ENCODE measurements at places on chromosomes 1 and 21.

- no peak for DNase-seq
Measured at GRCh38 chr1:63773496-63773814, 362 bp upstream of the ROR1 start.

- no peak for DNase-seq
Measured at GRCh38 chr1:153848805-153849204, 73.6 kb downstream of the SLC27A3 start.

DNA sequence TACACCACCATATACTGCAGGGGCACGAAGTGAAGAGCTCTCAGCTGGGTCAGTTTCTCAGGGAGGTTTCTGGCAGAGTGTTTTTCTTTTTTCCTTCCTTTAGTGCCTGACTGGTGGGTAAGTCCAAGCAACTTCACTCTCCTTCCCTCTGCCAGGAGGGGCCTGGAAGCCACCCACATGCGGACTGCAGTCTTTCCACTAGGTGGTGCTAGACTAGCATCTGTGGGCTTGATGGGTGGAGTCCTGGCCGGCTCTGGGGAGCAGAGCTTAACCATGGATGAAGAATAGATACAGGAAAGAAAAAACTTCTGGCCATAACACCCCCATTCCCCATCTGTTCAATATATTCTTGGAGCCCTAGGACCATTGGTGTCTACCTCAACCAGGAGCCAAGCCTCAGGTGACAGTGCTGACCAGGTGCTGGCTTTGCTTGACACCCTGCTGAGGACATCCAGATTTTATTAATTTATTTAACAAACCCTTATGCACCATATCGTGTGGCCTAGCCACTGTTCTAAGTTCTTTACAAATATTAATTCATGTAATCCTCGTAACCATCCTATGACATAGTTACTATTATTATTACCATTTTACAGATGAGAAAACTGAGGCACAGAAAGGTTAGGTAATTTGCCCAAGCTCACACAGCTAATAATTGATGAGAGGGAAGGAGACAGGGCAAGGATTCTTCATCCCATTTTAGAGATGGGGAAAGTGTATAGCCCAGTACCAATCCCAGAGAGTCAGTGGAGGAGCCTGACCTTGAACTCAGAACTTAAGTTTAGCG lies 126.7 kb upstream of the CSF3R start:
- DNase-seq, result peak; percentile 68

DNA sequence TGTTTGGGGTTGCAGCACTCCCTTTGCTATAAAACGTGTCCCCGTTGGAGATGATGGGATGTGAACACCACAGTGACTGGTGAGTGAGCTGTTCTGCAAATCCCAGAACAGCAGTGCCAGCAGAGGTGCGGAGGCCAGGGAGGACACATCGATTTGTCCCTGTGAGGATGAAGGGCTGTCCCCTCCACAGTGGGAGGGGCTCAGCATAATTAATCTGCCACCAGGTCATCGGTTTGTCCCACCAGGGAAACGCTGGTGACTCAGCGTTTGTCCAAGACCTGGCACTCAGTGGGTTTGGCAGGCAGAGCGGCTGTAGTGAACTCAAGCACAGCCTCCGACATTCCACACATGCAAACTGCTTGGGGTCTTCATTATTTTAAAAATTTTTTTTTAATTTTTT lies 22.8 kb upstream of the PDE9A start:
- DNase-seq, result no peak

DNA sequence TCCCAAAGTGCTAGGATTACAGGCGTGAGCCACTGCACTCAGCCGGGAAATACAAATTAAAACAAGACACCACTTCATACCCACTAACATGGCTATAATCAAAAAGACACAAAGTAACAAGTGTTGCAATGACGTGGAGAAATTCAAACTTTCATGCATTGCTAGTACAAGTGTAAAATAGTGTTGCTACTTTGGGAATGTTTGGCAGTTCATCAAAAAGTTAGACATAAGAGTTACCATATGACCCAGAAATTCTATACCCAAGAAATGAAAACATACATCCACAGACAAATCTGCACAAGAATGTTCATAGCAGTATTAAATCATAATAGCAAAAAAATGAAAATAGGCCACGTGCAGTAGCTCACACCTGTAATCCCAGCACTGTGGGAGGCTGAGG lies 16.4 kb downstream of the FOXJ3 start:
- no peak for DNase-seq

GRCh38 chr1:172938681-172939080 lies 112.1 kb downstream of the TNFSF18 start:
- no peak for DNase-seq

DNA sequence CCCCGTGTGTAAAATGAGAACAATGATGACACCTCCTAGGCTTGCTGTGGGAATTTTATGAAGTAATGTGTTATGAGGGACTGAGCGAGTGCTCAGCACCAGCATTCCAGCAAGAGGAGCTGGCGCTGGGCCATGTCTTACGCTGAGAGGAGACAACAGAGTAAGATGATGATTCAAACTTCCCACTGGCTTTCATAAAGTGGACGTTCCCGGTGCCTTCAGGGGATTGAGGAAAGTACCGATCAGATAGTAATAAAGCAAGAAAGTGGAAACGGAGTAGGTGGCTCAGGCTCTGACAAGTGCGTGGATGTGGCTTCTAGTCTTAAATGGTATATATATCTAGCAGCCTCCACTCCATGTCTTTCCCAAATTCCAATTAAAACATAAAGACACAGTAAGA lies 23.8 kb downstream of the EPHA10 start:
- DNase-seq, result peak; percentile 73

DNA sequence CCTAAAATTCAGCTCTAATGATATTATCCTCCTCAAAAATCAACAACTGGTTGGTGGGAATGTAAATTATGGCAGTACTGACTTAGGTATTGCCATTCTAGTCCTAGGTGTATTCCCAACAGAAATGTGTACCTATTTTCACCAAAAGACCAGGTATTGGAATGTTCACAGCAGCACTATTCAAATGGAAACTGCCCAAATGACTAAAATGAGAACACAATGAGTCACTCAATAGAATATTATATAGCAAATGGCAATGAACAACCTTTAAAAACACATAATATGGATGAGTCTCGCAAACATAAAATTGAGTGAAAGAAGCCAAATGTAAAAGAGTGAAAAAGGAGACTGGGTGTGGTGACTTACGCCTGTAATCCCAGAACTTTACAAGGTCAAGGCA lies 44.9 kb downstream of the GADD45A start:
- DNase-seq, result no peak

- peak; percentile 37 for DNase-seq
Measured at GRCh38 chr1:114081437-114082303, 72.0 kb downstream of the SYT6 start.

- no peak for DNase-seq
Measured at GRCh38 chr1:44783697-44784093, 4.3 kb downstream of the BEST4 start.

DNA sequence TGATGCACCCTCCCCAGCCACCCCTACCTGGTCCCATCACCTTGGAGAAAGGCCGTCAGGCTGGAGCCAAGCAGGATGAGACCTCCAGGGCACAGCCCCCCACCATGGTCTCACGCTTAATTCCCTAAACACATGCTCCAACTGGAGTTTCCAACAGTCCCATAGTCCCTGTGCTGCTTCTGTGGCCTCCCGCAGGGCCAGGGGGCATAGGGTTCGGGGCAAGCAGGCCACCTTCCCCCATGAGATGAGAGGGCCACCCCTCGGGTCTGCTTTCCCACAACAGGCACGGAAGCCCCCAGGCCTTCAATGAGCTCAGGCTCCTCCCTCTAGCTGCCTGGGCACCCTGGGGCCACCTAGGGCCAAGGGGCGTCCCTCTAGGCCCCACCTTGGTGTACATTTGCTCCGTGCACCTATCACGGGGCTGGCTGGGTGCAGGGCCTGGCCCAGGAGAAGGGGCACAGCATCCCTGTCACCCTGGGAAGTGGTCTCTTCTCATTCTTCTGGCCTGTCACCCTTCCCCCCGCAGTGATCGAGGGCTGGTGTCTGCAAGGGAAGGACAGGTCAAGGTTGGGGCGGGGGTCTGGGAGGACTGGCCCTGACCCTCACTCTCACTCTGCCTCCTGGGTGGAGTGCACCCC lies 42.4 kb downstream of the TRIM11 start:
- DNase-seq, result no peak

- no peak for DNase-seq
Measured at GRCh38 chr1:246043556-246043955, 463.5 kb downstream of the SMYD3 start.

GRCh38 chr21:44582055-44582454 lies 1.7 kb upstream of the KRTAP10-5 start:
- no peak for DNase-seq

DNA sequence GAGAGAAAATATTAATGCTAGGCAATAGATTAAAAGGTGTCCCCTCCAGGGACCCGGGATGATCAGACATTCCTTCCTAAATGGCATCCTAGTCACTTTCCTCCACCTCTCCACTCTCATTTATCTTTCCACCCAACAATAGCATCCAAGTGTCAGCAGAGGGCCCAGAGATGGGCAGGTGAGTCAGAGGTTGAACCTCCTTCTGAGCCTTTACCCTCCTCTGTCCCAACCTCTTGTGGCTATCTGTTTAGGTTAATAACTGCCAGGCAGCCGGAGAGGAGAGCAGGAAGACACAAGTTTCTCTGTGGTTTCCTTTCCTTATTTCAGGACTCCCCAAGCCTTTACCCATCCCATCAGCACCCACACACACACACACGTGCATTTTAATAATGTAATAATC lies 4.1 kb downstream of the GJA5 start:
- DNase-seq, result no peak

GRCh38 chr1:76625886-76626678 lies 241.2 kb upstream of the ST6GALNAC5 start:
- DNase-seq, result no peak

DNA sequence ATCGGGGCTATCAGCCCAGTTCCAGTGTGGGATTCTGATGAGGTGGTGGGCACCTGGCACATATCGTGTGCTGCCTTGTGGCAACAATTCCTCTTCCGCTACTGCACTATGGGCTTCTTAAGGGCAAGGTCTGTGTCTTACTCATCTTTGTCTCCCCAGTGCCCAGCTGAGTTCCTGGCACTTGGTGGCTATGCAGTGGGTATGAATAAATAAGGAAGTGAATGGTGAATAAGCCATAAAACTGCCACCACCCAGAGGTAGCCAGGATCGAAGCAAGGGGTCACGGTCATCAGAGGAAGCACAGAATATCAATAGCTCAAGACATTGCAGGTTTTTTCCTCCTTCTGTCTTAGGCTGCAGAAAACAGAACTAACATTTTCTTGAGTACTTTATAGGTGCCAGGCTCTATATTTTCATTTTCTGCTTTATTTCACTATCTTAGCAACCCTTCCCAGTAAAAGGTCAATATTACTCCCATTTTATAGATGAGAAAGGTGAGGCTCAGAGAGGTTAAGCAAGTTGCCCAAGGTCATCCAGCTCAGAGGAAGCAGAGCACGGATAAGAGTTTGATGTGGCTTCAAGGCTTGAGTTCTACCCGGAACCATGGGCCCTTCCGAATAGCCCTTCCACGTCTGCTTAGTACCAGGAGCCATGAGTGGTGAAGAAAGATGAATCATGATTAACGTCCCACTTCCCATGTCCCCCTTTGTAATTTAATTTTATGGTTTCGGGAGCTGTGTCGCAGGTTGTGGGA lies 10.2 kb downstream of the C1orf94 start:
- no peak for DNase-seq

DNA sequence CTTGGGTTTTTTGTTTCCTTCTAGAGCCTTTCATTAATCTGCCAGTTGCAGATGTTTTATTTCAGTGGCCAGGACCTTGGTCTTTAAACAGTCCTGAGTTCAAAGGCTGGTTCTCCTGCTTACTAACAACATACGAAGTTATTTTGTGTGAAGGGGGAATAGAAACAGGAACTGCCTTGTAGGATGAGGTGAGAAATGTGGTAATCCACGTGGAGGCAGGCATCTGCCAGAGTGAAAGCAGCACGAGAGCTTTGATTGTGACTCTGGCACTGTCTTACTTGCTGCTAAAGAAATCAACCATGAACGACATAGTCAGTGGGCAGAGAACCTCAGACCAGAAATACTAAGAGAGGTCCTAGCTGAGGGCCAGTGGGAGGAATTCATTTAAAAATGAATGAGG lies 30.4 kb downstream of the TMEM63A start:
- DNase-seq, result no peak

GRCh38 chr1:210332719-210333398 lies 4.2 kb downstream of the HHAT start:
- no peak for DNase-seq

- DNase-seq, result no peak
Measured at GRCh38 chr1:215617979-215618378, 50.9 kb downstream of the KCTD3 start.
